GM12865 (cell line): ENCODE measurements at places on chromosomes 11 and 22.

- DNase-seq: no peak
These were observed 729.8 kb downstream of the FAM181B start for GRCh38 chr11:82003671-82004515.

- DNase-seq: peak; percentile 80
These were observed 1.2 kb upstream of the HSPA8 start for GRCh38 chr11:123062892-123063825.

DNA sequence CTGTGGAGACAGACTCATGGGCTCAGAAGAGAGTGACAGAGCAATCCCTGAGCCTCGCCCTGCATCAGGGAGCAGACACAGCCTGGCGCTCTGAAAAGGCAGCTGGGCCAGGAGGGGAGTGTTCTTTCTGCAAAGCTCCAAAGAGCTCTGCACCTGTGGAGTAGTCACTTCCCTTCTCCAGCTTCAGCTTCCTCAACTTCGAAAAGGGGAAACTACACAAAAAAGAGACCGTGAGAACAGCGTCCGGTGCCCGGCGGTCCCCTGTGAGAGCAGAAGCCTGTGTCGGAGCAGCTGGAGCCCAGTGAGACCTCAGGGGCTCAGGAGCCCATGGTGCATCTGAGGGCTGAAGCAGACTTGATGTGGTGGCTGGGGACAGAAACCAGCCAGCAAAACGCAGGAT, 35.1 kb downstream of the TP53I11 start:
- DNase-seq: peak; percentile 47

GRCh38 chr11:19906126-19906525, 193.5 kb downstream of the NAV2 start:
- DNase-seq: peak; percentile 18

GRCh38 chr11:76205252-76206076, 838 bp downstream of the WNT11 start:
- no peak for DNase-seq

DNA sequence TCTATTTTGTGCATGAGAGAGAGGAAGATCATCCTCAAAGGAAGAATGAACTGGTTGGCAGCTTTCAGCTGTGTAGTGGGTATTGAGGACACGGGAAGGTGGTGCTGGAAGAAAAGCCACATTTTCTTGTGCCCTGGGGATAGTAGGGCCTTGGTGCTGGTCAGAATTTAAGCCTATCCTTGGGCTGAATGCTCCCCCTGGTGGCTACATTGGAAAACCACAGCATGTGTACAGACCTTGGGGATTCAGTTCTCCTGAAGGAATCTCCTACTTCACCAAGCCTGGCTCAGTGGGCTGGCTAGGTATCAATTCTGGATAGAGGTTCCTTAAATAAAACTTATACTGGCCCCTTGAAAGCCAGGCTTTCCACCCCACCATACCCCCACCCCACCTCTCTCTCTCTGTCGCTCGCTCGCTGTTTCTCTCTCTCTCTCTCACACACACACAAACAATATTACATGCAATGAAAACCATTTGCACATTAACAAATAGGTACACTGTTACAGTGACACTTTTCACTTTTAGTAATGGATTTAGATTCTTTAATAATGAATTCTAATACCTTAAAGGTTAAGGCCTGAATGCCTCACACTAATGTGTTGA, 2.8 kb upstream of the OR51M1 start:
- DNase-seq: peak; percentile 66

- DNase-seq: no peak
These were observed 40.6 kb upstream of the CRYBB3 start for GRCh38 chr22:25159028-25159427.

DNA sequence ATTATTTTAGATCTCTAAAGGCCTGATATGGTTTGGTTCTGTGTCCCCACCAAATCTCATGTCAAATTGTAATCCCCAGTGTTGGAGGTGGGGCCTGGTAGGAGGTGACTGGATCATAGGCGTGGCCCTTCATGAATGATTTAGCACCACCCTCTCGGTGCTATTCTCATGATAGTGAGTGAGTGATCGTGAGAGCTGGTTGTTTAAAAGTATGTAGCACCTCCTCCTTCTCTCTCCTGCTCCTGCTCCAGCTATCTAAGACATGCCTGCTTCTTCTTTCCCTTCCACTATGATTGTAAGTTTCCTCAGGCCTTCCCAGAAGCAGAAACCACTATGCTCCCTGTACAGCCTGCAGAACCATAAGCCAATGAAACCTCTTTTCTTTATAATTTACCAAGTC, 114.1 kb downstream of the SERGEF start:
- DNase-seq: no peak

DNA sequence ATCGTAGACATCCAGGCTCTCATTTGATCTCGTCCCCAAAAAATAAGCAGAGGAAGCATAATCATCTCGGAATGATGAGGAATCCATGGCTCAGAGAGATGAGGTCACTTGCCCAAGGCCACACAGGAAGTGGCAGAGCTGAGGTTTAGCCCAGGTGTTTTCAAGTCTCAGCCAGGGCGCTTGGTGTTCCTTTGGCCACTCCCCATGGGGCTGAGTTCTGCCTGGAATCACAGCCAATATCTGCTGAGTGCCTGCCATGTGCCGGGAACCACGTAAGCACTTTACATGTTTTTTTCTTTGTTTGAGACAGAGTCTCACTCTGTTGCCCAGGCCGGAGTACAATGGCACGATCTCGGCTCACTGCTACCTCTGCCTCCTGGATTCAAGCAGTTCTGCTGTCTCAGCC, 29.5 kb upstream of the MYH9 start:
- DNase-seq: peak; percentile 68

- no peak for DNase-seq
These were observed 23.4 kb downstream of the ZNF202 start for GRCh38 chr11:123718063-123718462.

DNA sequence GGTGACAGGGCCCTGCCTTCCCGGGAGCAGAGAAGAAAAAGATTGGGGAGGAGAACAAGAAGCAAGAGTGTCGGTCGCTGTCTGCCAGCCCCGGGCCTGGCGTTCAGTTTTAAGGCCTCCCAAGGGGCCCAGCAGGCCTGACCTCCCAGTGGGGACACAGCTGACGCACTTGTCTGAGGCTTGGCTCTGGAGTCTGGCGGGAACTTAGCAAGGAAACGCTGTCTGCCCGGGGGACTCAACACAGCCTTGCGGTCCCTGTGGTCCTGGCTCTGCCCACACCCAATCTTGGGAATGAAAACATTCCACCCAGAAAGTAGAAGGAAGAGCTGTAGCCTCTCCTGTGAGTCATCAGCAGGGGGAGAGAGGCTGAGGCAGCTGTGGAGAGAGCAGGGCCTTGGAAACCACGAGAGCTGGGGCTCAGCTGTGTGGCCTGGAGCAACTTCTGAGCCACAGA, 54.4 kb downstream of the TRAF6 start:
- DNase-seq: no peak

DNA sequence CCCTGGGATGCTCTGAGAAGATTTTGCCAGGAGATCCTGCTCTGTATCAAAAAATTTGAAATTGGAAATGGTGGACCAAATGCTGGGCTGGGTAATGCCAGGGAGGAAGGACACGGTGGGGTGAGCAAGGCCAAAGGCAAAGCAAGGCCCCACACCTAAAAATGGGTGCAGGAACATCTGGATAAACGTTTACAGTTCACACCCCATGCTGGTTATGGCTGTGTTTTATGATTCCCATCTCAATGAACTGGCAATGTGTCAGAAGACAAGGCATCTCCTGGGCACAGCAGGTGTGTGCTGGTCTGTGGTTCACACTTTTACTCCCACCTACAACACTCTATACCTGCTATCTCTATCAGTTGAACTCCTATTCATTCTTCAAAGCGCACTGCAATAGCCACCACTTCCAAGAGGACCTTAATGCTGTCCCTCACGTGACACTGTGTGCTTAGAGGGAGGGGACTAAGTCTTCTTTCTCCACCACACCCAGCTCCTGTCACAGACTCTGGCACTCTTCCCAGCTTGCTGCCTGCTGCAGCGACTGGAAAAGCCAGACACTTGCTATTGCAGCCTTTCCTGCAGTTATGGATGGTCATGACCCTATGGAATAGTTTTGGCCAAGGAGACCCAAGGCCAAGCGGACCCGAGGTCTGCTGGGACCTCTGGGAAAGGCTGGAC, 277.5 kb downstream of the CTTN start:
- no peak for DNase-seq
